Ascending aorta (tissue), 2 donors: ENCODE measurements at places on chromosomes 16 and 17.

DNA sequence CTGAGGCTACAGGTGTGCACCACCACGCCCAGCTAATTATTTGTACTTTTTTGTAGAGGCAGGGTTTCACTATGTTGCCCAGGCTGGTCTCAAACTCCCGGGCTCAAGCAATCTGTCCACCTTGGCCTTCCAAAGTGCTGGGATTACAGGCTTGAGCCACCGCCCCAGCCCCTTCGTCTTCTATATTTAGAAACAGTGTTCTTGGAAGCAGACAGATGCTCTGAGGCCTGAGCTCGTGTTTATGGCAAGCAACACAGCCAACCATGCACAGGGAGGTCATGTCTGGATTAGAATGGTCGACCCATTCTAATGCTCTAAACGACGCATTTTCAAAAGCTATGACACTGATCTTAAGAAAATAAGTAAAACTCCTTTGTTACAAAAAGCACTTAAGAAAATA lies 16.6 kb downstream of the TMEM204 start:
- no peak for DNase-seq

DNA sequence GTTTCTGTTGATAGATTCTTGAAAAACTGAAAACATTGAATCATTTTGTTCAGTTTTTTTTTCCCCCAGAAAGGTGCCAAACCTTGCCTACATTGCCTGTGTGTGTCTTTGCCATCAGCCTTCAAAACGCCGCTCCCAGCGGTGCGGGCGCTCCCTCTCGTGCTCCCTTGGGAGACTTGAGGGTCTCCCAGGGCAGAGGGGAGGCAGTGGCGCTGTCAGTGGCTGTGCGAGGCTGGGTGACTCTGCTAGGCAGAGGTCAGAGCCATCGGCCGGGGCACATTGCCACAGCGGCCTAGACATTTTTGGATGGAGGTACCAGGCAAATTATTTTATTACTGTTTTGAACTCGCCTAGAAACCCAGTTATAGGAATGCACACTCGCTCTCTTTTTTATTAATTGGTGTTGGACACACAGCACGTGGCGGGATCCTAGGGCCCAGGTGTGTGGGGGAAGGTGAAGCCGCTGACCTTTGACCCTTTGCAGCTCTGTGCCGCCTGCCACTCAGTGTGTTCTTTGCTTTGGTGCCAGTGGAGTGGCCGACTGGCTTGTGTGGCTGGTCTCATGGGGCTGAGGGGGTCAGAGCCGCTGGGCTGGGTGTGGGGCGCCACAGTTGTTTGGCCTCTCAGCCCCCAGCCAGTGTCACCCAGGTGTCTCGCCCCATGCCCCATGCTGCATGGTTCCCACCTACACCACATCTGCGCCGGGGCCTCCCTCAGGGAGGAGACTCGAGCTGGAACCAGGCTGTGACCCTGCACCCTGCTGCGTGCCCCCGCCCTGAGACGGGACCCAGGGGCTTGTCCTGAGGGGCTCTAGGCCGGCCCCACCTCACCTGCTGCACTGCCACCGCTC lies 115.7 kb downstream of the BANP start:
- no peak for DNase-seq

DNA sequence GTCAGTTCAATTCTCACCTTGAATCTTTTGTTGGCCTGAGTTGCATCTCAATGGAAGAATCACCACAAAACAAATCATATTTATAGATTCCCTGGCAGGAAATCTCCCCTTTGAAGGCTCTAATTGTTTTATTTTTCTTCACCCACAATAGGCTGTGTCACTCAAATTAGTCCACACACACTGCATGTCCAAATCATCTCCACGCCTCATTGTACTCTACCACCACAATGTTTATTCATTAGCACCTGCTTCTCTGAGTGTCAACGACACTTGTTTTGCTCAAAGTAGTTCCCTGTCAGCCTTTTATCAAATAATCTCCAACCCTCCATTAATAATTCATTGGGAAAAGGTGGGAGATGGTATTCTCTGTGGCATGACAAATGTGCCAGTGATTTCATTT lies 164.3 kb downstream of the ABCC12 start:
- no peak for DNase-seq

- DNase-seq, result no peak
Measured at GRCh38 chr16:10619271-10619849, 39.0 kb upstream of the EMP2 start.

DNA sequence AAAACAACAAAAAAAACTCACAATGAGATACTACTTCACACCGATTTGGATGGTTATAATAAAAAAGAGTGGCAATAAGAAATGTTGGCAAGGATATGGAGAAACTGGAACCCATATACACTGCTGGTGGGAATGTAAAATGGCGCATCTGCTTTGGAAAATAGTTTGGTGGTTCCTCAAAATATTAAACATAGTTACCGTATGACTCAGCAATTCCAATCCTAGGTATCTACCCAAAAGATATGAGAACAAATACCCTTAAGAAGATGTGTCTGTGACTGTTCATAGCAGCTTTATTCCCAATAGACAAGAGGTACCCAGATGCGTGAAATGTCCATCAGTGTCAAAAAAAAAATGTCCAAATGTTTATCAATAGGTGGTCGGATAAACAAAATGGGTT lies 7.2 kb downstream of the CPPED1 start:
- no peak for DNase-seq

DNA sequence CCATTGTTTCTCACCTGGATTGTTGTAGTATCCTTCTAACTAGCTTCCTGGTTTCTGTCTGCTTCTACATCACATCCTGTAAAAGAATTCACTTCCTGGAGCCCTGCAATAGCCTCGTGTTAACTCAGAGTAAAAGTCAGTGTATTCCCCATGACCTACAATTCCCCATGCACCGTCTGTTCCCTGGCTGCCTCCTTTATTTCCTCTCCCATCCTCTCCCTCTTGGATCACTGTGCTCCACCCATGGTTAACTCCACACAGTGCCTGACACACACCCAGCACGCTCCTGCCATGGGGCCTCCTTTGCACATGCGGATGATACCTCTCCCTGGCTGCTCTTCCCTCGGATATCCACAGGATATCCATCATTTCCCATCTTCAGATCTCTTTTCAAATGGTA lies 301.4 kb upstream of the IRX3 start:
- no peak for DNase-seq

- no peak for DNase-seq
Measured at GRCh38 chr17:67011527-67012175, 32.7 kb upstream of the CACNG1 start.

DNA sequence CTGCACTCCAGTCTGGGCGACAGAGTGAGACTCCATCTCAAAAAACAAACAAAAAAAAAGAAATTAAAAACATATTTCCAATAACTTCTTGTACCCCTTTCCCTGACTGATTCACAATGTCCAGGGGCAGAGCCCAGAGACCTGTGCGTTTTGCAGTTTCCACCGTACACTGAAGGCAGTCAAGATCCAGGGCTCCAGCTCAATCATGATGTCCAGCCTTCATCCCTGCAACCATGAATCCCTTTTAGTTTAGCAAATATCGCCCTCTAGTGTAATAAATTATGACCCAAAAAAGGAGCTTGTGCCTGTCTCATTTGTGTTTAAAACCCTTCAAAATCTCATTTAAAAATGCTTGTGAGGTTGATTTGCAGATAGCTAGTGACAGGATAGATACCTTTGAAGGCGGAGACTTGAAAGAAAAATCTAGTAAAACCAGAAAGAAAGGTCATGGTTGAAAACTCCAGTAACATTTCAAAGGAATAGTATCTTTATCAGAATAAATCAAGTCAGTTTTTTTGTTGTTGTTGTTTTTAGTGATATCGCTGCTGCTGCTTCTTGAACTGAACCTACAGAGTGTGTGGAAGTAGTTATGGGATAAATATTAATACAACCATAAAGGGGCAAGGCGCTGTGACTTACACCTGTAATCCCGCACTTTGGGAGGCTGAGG lies 3.7 kb upstream of the ERN1 start:
- no peak for DNase-seq

DNA sequence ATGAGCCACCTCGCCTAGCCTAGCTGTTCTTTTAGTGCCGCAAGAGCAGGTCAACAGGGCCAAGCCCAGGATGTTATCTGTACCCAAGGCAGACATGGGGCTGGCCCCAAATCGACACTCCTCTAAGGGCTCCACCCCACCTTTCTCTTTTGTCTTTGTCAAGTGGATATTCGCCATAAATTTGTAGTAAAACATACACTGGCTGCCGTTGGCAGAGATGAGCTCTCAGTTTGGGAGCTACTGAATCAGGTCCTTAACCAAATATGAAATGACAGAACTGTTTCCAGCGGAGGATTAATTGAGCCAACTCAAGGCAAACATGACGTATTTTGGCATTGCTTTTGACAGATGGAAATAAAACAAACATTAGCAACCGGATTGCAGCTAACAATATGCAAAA lies 556.9 kb upstream of the CDH5 start:
- DNase-seq, result no peak

GRCh38 chr17:82507631-82508175 lies 11.8 kb upstream of the FOXK2 start:
- no peak for DNase-seq

GRCh38 chr17:78214016-78214705 lies at the start of gene BIRC5:
Gene BIRC5 (plus strand): TSS chr17:78214253. CDS start chr17:78214317, 64 bp downstream.
- peak; percentile 92 for DNase-seq

GRCh38 chr17:29107933-29108822 lies 65.2 kb downstream of the PIPOX start:
- no peak for DNase-seq

DNA sequence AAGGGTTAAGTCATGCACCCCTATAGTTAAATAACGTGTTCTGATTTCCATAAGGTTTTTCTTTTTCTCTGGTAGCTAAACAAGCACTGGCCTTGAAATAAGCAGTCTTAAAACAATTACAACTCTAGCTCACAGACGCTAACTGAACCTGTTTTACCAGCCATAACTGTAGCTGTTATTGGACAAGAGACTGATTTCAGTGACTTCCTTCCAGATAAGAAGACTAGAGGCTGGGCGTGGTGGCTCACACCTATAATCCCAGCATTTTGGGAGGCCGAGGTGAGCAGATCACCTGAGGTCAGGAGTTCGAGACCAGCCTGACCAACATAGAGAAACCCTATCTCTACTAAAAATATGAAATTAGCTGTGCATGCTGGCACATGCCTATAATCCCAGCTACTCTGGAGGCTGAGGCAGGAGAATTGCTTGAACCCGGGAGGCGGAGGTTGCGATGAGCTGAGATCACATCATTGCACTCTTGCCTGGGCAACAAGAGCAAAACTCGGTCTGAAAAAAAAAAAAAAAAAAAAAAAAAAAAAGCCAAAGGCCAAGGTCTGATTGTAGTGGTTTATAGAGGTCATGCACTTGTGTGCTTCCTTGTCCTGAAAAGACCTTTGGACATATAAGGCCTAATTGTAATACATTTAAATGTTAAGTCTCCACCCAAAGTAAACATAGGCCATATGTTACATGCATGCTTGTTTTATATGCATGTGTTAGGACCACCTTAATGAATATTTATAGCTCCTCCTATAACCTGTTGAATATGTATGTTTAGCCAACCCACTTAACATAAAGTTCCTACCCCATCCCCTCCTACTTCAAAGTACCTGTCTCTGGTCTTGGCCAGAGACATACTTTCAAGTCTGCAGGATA lies 319.5 kb upstream of the CA10 start:
- DNase-seq, result no peak

- DNase-seq, result no peak
Measured at GRCh38 chr16:75301804-75302203, 50.4 kb upstream of the BCAR1 start.

GRCh38 chr16:85234310-85235204 lies 122.3 kb upstream of the CIBAR2 start:
- no peak for DNase-seq

GRCh38 chr17:43734376-43734775 lies 24.2 kb downstream of the SOST start:
- DNase-seq, result no peak

DNA sequence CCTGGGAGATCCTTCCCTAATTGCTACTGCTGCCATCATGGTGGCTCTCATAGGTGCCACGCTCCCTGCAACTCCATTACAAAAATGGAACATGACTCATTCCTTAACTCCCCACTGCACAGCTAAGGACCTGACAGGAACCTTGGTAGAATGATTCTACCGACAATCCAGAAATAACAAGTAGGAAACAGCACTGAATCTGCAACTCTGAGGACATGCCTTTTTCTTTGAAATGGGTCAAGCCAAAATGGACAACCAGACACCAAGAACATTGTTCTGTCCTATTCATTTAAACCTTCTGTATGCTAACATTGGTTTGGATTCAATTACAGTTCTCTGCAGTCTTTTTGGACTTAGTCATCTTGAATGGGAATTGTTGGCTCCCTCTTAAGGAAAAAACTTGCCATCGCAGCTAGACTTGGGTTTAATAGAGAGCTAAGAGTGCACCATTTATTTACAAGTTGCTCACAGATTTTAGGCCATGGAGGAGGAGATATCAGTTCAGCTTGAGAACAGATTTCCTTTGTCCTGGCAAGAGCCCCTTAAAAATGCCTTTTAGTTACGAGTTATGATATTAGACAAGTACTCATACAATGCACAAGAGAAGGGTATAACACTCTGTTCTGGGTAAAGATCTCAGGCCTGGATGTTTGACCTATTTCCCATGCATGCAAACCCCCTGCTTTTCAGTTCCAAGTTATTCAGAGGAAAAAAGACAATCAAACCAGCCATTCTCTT lies 20.9 kb upstream of the NSRP1 start:
- DNase-seq, result no peak

DNA sequence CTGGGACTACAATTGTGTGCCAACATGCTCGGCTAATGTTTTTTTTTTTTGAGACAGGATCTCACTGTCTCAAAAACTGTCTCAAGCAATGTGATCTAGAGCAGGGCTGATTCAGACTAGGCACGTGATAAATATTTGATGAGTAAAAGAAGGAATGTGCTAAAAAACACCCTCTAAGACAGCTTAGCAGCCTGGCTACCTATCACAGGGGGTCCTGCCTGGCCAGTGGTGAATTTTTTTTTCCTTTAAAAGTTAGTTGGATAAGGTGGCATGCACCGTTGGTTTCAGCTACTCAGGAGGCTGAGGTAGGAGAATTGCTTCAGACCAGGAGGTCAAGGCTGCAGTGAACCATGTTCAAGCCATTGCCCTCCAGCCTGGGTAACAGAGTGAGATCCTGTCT lies 14.8 kb upstream of the GPATCH8 start:
- no peak for DNase-seq

DNA sequence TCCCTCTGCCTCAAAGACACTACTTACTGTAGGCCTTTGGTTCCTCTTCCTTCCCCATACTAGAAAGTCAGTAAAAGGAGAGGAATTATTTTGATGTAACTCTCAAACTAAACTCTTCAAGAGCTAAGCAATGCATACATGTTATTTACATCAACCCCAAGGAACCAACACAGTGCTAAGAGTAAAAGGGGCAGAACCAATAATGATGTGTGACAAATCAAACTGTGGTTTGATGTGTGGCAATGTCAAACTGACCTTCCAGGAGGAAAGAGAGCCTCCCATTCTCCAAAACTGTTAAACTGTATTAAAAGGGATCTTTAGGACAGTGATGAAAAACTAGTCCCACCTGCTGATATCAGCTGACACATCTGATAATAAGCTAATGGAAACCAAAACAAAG lies 15.7 kb downstream of the NDUFAB1 start:
- no peak for DNase-seq

DNA sequence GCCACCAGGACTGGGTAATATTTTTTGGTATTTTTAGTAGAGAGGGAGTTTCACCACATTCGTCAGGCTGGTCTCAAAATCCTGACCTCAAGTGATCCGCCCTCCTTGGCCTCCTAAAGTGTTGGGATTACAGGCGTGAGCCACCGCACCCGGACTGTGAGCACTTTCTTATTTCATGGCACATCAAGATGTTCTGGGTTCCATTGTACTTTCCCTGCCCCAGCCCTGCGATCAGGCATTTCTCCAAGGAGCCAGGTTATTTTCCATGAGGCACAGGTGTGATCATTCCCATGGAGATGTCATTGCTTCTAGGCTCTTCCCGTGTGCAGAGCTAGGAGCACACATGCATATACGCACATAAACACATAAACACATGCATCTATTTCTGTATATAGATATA lies 2.6 kb upstream of the ANKRD40CL start:
- DNase-seq, result no peak
